GF-D8 (cell line): ENCODE measurements at places on chromosomes 16 and 17.

GRCh38 chr16:50099957-50100648, 34.3 kb downstream of the HEATR3 start:
- DNase-seq = no peak

GRCh38 chr17:76481071-76481655, 13.8 kb downstream of the AANAT start:
- DNase-seq = no peak

GRCh38 chr16:88550246-88550661, 19.9 kb upstream of the ZC3H18 start:
- no peak for DNase-seq

- DNase-seq = no peak
Measured at GRCh38 chr17:75105126-75106080, 4.4 kb upstream of the ARMC7 start.

DNA sequence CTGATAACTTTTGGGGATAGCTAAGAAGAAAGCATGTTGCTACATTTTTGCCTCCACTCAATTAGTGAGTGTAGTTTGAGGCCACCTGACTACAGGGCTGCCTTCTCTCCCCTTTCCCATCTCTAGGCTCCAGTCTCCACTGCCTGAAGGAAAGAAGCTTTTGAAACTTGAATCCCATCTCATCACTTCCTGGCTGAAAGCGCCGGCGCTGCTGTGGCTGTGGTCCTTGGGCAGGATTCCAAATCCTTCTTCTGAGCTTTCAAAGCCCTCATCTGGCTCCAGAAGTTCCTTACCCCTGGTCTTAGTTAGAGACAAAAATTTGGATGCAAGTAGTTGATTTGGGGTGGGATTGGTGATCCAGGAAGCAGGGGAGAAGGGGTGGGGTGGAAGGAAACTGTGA, 119.4 kb downstream of the FOXL1 start:
- DNase-seq = no peak

GRCh38 chr16:23213831-23214230, 31.3 kb downstream of the SCNN1G start:
- DNase-seq = no peak

DNA sequence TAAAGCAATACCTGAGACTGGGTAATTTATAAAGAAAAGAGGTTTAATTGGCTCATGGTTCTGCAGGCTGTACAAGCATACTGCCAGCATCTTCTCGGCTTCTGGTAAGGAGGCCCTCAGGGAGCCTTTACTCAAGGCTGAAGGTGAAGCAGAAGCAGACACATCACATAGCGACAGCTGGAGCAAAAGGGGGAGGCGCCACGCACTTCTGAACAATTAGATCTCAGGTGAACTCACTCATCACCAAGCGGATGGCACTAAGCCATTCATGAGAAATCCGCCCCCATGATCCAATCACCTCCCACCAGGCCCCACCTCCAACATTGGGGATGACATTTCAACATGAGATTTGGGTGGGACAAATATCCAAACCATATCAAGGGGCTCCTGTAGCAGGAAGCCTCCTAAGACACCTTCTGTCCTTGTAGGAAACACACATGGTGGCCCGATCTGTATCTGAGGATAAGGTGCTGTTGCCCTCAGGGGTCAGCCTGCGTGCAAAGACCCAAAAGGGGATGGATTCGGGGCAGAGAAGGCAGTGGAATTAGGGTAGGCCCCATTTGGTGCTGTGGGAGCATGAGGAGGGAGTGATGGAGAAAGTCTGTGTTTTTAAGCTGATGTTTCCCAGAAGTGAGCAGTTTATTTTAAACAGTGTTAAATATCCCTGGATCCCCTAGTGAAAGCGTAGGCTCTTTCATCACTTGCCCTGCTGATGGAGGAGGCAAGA, 23.0 kb downstream of the IL21R start:
- no peak for DNase-seq

- no peak for DNase-seq
Measured at GRCh38 chr17:78163881-78164747, 4.3 kb upstream of the SYNGR2 start.
